Left ventricle myocardium superior (tissue), 1 donor: ENCODE measurements at places on chromosomes 16 and 17. TPM values are rescaled to one million over a fixed set of nuclear protein-coding genes. Genes with fewer than 3 reads are reported as not detected.

GRCh38 chr17:65712383-65713267 is 151.2 kb upstream of the AXIN2 start:
- no peak for DNase-seq

DNA sequence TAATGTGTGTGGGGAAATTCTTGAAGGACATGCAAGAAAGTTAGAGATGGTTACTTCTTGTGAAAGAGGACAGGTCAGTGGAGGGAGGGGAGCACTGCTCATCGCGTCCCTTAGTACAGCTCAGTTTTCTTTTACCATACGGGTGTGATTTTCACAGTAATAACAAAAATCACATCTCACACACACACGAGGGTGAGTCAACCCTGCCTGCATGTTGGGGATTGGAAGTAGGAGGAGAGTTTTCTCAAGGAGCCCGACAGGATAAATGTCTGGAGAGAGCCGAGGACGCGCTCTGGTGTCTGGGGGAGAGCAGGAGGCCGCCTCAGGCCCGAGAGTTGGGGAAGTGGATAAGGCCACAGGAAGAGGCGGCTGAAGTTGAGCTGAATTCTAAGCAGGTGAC is 16.4 kb downstream of the PLCD3 start:
- DNase-seq: no peak

DNA sequence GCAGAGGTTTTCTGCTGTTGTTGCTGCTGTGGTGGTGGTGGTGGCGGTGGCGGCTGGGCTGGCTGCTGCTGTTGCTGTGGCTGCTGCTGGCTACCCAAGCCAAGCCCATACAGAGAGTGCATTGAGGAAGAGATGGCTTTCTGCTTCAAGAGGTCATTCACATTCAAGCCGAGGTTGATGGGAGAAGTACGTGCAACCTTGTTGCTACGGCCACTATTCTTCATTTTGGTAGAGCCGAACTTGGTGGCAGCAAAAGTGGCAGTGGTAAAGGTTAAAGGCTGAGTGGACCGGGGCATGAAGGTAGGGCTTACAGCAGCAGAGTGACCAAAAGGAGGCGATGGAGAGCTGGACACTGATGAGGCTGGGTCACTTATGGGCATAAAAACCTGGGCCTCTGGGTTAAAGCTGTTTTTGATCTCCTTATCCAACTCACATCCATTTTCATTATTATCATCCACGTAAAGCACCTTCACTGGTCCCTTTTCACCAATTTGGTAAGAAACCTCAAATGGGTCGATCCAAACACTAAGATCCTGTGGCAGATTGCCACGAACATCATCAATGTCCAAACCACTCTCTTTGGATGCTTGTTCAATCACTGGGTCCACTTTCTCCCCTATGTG is 2.8 kb downstream of the TOB1 start:
- DNase-seq: no peak

GRCh38 chr17:16439303-16439791 is 24.0 kb downstream of the TRPV2 start:
- DNase-seq: no peak

- DNase-seq: no peak
Observed at GRCh38 chr16:51152691-51153576, 1.9 kb upstream of the SALL1 start.

GRCh38 chr16:81821436-81822128 is 42.5 kb downstream of the PLCG2 start:
- DNase-seq: no peak

DNA sequence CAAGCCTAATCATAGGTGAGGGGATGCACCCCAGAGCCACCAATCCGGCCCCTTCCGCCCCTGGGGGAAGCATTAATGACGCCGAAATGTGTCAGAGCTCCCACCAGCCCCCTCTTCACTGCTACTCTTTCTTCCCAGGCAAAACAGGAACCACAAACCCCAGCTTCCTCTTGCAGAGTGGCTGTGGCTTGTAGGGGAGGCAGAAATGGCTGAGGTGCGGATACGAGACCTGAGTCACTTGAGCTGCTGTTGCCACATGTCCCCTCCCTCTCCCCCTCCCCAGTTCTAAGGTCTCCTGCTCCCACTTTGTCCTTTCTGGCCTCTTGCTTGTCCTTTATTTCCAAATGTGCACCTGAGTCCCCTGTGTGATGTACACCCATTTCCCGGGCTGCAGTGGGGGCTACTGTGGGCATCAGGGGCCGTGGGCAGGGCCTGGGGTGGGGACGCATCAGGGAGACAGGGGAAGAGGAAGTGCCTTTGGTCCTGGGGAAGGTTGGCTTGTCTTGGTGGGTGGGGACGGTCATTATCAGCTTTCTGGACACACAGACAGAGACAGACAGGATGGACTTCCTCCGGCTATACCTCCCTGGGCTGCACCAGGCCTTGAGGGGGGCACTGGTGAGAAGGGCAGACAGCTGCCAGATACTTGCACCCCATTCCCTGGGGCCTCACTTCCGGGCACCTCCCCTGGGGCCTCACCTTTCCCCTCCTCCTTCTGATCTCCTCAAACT is at the start of gene APOBR:
APOBR (plus strand) TSS at position 523 of the 731 bp plus-strand sequence; CDS start at position 562, 39 bp downstream.
- peak; percentile 46 for DNase-seq

DNA sequence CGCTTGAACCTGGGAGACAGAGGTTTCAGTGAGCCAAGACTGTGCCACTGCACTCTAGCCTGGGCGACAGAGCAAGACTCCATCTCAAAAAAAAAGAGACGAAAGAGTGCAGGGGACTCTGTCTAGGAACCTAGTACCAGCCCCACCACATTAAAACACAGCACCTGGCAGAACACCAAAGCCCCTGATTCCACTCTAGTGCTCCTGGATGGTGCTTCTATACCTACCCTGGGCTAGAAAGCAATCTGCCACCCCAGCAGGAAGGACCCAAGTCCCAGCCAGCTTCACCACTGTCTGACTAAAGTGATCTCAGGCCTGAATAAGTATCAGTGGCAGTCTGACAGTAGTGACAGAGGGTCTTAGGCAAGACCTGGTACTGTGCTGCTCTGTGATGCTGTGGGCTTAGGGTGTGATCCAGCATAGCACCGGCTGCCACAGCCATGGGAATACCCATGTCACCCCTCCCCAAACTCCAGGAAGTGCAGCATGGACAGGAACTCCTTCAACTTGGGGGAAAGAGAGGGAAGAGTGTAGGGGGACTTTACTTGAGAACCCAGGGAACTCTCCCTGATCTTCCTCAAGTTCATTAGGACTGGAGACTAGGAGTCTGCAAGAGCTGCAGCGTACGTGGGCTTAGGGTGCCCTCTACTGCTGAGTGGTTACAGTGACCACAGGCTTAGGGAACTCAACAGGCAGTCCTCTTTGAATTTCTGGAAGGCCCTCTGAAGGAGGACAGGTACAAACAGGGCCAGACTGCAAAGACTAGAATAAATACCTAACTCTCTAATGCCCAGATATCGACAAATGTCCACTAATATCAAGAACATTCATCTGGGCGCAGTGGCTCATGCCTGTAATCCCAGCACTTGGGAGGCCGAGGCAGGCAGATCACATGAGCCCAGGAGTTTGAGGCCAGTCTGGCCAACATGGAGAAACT is 30.0 kb upstream of the RNF43 start:
- DNase-seq: peak; percentile 71

- DNase-seq: no peak
Observed at GRCh38 chr17:35804658-35805192, 4.6 kb upstream of the TAF15 start.

GRCh38 chr17:74739227-74739831 is 2.3 kb downstream of the RAB37 start:
- no peak for DNase-seq

- no peak for DNase-seq
Observed at GRCh38 chr16:17304106-17304490, 166.7 kb downstream of the XYLT1 start.

DNA sequence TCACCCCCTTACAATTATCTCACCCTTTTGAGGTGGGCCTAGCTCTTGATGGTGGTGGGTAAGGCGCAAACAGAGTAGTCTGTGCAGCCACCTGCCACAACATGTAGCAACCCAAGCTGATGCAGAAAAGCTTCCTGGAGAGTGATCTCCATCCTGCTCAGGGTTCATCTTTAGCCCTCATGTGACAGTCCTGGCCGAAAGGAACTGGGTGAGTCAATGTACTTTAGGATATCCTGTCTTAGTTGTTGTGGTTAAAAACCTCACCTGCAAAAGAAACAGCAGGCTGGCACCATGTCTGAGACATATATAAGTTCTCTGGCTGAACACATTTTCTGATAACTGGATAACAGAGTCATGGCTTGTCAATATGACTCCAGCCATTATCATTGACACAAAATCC is 183.5 kb upstream of the CPHXL start:
- no peak for DNase-seq

DNA sequence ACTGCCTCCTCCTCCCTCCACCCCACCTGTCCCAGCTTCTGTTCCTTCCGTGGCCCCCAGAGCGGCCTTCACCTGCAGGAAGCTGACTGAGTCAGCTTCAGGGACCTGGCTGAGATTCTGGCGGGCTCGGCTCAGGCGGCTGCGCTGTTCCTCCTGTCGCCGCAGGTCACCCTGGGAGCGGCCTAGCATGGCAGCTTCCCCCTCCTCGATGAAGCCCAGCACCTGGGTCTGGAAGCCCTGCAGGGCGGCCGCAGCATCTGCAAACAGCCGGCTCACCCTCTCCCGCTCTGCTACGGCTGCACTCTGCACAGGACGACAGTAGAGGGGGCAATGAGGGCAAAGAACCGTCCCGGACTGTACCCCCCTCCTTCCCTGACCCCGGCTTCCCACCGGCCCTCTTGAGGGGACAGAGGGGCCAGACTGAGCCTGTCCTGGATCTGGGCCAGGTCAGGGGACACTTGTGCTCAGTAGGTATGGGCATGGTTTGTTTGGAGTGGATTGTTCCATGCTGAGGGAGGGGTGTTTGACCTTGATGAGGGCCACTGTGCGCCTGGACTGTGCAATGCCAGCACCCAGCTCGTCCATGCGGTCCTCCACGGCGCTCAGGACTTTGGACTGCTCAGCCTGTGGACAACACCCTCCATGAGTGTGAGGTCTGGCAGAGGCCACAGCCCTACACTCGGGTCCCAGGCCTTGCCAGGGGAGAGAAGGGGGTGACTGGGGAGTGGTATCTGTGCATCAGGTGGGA is 2.0 kb downstream of the TRIM47 start:
- DNase-seq: peak; percentile 52

DNA sequence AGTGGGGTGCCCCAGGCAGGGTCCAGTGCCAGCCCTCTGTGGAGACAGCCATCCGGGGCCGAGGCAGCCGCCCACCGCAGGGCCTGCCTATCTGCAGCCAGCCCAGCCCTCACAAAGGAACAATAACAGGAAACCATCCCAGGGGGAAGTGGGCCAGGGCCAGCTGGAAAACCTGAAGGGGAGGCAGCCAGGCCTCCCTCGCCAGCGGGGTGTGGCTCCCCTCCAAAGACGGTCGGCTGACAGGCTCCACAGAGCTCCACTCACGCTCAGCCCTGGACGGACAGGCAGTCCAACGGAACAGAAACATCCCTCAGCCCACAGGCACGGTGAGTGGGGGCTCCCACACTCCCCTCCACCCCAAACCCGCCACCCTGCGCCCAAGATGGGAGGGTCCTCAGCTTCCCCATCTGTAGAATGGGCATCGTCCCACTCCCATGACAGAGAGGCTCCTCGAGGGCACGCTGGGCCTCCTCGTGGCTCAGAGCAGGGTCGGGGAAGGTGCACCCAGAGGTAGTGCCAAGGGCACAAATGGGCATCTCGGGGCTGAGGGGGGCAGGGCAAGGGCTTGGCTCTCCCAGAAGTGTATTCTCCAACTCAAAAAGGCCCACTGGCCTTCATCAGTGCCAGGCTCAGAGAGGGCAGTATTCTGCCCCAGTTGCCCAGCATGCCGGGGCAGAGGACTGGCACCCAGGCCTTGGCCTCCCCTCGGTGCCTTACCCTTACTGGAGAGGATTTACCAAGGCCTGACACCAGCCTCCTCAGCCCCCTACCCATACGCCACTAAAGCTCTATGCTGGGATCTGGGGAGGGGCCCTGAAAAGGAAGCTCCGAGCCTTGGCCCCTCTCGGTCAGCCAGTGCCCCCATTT is at the start of gene CDH5:
CDH5 (plus strand) TSS at position 259 of the 867 bp plus-strand sequence. CDS start 12,647 bp downstream, outside the sequence.
- DNase-seq: peak; percentile 87

DNA sequence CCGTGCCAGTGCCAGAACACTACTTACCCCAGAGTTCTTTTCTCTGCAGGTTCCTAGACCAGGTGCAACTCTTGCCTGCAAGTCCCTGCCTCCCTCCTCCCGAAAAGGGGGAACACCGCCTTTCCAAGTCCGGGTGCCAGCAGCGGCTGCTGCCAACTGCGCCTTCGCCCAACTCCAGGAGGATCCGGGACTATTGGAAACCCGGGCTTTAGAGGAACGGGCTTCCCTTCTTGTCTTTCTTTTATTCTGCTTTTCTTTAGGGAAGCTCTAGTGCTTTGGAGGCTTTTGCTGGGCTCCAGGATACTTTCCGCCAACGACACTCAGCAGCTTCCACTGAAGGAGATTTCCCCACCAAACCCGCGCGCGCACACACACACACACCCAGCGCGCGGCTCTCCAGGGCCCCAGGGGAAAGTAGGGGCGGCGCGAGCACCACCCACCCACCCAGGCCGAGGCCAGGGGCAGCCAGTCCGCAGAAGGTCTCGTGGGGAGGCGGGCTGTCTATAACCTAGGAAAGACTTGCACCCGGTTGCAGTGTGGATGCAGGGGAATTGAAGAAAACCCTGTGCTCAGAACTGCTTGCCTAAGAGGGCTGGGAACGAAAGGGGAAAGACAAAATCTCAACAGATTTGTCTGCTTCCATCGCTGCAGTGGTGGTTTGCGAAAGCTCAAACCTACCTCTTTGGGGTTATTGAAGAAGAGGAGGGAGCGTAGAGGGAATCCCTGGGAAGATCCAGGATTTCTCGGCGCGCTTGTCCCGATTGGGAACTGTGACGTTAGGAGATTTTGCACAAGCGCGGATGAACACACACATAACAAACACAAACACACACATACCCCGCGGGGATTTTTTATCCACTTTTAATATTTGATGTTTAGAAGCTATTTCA is 977 bp upstream of the CA10 start:
- DNase-seq: no peak

- DNase-seq: peak; percentile 26
Observed at GRCh38 chr16:6682142-6682811, 650.4 kb upstream of the RBFOX1 start.

GRCh38 chr17:9371019-9371418 is 204.6 kb downstream of the STX8 start:
- no peak for DNase-seq

GRCh38 chr16:73186752-73187601 is 139.0 kb upstream of the ZFHX3 start:
- no peak for DNase-seq

- DNase-seq: no peak
Observed at GRCh38 chr17:688100-688989, 26.3 kb downstream of the VPS53 start.

The SETD6 gene
- total RNA-seq: 15.3 TPM

The HS3ST3B1 gene
- 1.7 TPM for total RNA-seq

The MRPL27 gene
- total RNA-seq: 79.3 TPM

The RNF151 gene
- total RNA-seq: not detected

The MYH2 gene
- total RNA-seq: 0.10 TPM

The CRYBA1 gene
- not detected for total RNA-seq

The KRT36 gene
- total RNA-seq: not detected

The CFAP119 gene
- total RNA-seq: 1.1 TPM

The USH1G gene
- not detected for total RNA-seq

The PMFBP1 gene
- total RNA-seq: not detected

The GINS2 gene
- total RNA-seq: 0.42 TPM
